ENCODE measurements at places on chromosomes 1 and 21.

DNA sequence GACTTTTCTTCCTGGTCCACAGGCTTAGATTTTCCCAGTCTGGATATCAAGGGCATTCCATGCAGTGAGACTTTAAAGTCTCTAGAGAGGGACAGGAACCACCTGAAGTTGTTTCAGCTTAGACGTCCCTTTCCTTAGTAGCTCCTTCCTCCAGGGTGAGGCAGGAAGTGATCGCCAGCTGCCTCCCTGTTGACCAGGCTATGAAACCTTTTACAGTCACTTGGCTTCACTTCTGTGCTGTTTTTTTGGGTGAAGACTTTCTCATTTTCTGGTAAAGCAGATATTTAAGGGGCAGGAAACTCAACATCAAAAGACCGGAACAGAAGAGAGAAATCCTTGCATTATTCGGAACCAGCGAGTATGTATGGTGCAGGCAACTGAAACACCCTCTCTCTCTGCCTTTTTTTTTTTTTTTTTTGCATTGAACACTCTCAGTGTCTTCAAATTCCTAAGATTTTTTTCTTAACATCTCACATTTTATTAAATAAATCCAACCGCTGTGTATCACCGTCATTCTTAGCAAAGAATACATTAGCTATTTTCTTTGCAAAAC, 234.6 kb upstream of the IRF2BP2 start:
- DNase-seq = no peak

- no peak for DNase-seq
These were observed 249.6 kb downstream of the PLA2G4A start for GRCh38 chr1:187078321-187078720.

DNA sequence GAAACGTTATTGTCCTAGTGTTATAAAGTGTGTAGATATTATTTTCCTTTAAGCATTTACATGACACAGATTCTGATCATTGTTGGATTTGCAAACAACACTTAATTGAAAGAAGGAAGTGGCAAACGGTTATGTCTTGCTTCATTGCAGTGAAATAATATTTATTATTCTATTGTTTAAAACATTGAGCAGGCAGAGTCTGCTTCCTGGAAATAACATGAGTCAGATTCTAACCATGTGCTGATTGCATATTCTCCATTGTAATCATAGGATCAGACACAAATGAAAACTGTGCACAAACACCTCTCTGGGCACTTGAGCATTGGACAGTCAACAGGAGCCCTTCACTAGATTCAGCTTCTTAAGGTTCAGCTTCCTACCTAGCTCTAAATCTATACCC, 46.8 kb upstream of the USP25 start:
- no peak for DNase-seq

- DNase-seq = no peak
These were observed 122.5 kb downstream of the NR5A2 start for GRCh38 chr1:200150006-200150405.

DNA sequence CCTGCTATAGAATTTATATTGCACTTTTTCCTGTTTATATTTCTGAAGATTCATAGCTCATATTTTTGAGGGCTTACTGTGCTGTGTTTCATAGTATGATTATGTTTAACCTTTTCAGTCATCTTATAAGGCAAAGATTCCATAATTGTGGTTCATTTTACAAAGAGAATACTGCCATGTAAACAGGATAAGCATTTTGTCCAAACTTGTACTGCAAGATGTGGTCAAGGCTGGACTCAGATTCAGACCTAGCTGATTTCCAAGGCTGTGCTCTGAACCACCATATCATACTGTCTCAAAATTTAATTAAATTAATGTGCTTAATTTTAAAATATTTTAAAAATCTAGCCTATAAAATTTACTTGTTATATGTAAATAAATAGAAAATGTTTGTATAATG, 31.4 kb downstream of the STXBP3 start:
- DNase-seq = no peak

- DNase-seq = no peak
These were observed 4.7 kb downstream of the UROD start for GRCh38 chr1:45016767-45017166.

DNA sequence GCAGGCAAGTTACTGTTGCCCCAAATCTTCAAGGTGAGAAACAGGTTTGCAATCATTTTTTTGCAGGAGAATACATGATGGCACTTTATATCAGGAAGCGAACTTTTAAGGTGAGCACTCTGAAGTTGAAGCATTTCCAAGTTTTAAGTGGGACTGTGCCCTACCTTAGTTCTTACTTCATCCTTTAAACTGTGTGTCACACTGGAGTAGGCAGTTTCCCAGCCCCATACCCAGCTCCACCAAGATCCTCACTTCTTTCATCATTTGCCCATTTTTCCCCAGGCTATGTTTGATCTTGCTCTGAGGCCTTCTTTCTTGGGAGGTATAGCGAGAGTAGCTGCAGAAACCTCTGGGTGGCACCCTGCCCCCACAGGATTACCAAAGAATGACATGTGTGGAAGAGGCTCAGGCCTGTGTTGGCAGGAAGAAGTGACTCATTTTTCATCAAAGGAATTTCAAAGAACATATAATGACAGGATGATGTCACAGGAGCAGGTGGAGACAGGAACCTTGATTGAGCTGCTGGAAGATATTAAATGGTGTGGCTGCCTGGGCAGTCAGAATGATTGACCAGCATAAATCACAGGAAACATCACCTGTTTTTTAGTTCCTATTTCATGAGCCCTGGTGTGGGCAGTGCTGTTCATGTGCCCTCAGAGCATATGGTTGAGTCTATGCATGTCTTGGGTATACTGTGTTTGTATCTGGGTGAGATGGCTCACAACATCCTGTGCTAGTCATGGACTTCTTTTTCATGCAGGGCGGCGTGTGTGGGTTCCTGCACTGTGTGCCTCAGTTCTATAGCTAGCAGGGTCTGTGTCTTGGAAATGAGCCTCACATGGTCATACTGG, 20.8 kb upstream of the MACF1 start:
- peak; percentile 27 for DNase-seq

- DNase-seq = no peak
These were observed 52.1 kb upstream of the BACH1 start for GRCh38 chr21:29246614-29247013.

- DNase-seq = no peak
These were observed 134.0 kb downstream of the LRIG2 start for GRCh38 chr1:113207019-113207418.

DNA sequence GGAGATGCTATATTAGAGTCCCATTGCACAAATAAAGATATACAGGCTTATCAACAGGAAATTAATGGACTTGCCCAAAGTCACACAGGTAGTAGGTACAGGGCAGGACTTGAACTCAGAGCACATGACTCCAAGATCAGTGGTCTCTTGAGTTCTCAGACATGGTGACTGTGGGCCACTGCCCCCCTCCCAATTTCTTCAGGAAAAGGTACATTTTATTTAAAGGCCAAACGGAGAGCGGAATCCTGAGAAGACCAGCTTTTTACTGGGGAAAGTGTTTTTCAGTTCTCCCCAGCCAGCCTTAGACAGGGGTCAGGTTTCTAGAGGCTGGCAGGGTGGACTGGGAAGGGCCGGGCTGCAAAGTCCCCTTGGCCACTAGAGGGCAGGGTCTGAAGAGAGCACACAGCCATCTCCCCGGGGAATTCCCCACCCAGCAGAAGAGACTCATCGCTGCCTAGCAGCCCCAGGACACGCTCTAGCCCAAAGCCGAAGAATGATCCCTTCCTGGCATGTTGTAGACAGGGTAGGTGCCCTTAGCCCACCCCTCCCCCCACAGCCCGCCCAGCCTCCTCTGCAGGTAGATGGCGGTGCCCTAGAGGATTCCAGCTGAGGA, 29.7 kb downstream of the ACP6 start:
- DNase-seq = peak; percentile 13

DNA sequence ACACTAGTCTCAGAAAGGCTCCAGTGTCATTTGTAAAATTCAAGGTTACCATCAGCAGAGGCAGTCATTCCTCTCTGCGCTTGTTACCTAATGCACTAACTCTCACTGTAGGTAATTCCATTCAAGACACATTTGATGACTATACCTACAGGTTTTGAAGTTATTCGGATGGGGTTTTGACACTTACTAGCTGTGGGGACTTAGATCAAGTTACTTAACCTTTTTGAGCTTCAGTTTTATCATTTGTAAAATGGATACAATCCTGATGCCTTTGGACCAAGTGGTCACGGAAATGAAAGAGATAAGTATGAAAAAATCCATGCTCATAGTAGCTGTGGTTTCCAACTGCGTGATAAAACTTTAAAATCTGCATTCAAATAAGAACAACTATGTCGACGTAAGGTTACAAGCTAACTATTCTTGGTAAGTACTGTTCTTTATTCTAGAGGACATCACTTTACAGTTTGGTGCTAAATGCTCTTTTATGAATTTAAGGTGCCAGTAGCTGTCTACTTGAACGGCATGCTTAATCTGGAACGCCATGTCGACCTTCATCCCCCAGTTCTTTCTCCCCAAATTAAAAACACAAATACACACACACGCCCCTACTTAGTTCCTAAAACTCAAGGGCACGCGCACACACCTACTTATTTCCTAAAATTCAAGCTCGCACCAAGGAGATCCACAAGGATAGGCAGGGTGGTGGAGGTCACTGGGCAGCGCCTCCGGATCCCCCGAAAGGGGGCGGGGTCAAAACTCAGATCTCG, 550 bp upstream of the NFYC start:
- no peak for DNase-seq

DNA sequence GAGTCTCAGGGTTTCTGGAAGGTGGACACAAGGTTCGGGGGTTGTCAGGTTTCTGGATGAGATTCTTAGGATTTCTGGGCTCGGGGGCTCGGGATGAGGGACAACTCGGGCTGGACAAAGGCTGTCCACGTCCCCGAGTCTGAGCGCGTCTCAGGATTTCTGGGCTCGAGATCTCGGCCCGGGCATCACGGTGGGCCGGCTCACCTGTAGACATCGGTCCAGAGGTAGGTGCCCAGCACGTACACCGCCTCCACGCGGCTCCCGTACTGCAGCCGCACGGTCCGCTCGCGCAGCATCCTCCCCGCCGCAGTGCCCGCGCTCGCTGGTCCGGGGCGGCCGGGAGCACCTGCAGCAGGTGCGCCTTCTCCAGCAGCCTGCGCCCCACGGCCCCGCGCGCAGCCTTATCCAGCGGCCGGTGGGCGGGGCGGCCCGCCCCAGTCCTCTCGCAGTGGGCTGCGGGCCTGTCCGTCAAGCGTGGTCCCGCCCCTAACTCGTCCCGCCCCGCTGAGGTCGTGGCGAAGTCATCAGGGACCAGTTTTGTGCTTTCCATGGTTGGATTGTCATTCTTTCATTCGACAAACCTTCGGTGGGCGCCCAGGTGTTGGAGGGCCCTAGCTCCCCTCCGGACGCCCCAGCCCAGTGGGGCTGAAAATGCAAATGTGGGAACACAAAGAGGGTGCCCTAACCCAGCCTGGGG, at the start of gene PADI2:
TSS of gene PADI2 (minus strand) at position 376 of the 697 bp plus-strand sequence. CDS start at position 296, 80 bp downstream.
- no peak for DNase-seq

GRCh38 chr1:234699795-234700665, 90.1 kb upstream of the IRF2BP2 start:
- peak; percentile 23 for DNase-seq

DNA sequence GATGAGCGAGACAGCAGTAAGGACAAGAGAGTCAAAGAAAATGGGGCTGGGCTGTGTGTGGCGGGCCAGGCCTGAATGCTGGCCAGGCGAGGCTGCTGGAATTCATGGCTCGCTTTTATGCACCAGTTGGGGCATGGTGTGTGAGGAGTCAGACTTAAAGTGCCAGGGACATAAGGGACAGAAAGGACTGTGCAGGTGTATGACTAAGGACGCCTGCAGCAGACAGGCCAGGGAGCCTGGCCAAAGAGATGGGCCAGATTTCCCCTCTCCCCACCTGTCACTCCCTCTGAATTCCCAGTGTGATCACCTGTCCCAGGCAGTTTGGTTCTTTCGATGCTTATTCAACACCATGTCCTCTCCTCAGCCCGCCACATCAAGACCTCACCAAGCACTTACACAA, 16.9 kb upstream of the SMIM12 start:
- no peak for DNase-seq

DNA sequence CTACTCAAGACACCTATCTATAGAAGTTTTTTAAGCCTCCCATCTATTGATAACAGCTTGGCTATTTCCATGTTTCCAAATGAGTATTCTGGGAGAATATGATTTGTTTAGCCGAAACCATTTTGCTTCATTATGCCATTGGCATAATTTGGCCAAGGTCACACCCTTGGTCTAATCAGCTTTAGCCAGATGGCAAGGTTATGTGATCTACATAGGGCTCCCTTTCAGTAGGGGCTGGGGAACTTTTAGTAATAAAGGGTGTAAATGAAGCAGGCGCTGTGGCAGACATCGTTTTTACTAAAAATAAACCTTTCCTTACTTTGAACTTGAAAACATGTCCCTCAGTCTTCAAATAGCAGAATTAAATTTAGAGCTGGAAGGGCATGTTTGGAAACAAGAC, 3.0 kb upstream of the PDC start:
- no peak for DNase-seq

DNA sequence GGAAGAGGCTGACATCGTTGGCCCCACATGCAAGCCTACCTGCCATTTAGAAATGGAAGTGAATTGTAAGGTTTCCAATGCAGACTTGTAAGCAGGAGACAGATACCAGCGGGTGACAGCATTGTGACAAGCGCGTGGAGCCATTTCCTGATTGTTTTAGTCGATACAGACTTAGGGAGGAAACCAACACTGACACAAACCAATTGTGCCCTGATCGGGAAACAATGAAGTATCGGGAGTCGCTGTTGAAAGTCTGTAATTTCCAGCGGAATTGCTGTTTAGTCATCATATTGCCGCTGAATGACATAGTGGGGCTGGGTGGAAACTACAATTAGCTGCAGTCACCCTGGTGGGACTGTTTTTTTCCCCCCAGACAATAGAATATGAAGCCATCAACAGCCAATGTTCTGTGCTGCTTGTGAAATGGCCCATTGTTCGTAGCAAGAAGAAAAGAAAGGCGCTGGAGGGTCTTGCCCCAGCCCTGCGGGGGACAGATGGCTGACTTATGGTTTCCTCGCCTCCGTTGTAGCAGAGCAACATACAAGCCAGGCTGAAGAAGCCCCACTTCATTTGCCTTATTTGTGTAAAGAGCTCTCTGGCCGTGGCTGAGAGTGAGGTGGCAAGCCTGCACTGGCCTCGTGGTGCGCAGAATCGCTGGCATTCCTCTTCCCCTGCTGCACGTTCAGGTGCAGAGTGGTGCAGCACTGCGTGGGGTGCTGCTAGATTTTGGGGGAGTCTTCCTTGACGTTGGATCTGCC, 462.7 kb downstream of the CAMTA1 start:
- no peak for DNase-seq

GRCh38 chr1:234775477-234776246, 165.7 kb upstream of the IRF2BP2 start:
- DNase-seq = no peak

GRCh38 chr1:95578462-95578861, 344.5 kb downstream of the RWDD3 start:
- DNase-seq = no peak

GRCh38 chr1:22139066-22139594, 3.8 kb downstream of the WNT4 start:
- no peak for DNase-seq

- no peak for DNase-seq
These were observed 359.1 kb downstream of the BARHL2 start for GRCh38 chr1:90357995-90358394.

GRCh38 chr1:36656838-36657237, 174.1 kb upstream of the CSF3R start:
- no peak for DNase-seq

All from BJ (cell line).